CD4-positive, alpha-beta T cell treated with Interleukin-17A for 4 hours (primary cell): ENCODE measurements at places on chromosomes 5 and 9.

GRCh38 chr5:92939428-92939827, 641.6 kb downstream of the NR2F1-AS1 start:
- DNase-seq, result no peak

DNA sequence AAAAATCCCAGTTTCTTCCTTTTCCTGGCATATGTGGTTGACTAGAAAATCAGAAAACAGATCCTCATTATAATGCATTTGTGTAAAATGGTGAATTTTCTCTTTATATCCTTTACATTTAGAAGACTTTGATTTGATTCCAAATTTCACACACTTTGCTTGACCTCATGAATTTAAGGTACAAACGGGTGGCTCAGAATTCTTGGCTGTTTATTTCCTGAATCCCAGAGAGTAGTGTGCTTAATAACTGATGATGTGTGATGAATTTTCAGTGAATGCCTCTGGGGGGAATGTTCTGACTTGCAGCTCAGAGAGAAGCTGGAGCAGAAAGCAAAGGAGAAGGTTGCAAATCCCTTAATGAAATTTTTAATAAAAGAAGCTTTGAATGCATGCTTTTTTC, 126.8 kb downstream of the SPATA31D1 start:
- no peak for DNase-seq

DNA sequence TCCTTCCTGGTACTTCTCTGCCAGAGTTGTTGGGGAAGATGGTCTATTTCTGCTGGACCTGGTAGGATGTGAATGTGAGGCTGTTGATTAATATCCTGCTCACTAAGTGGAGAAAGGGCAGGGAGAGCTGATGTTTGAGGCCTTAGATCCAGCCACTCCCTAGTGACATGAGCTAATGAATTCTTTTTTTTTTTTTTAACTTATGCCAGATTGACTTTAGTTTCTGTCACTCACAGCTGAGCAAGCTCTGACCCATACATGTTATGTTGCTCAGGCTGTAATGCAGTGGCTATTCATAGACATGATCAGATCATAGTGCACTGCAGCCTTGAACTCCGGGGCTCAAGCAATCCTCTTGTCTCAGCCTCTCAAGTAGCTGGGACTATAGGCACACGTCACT, 75.1 kb upstream of the SPRY4 start:
- DNase-seq, result no peak

GRCh38 chr5:109062664-109063063, 315.0 kb downstream of the FER start:
- DNase-seq, result no peak

DNA sequence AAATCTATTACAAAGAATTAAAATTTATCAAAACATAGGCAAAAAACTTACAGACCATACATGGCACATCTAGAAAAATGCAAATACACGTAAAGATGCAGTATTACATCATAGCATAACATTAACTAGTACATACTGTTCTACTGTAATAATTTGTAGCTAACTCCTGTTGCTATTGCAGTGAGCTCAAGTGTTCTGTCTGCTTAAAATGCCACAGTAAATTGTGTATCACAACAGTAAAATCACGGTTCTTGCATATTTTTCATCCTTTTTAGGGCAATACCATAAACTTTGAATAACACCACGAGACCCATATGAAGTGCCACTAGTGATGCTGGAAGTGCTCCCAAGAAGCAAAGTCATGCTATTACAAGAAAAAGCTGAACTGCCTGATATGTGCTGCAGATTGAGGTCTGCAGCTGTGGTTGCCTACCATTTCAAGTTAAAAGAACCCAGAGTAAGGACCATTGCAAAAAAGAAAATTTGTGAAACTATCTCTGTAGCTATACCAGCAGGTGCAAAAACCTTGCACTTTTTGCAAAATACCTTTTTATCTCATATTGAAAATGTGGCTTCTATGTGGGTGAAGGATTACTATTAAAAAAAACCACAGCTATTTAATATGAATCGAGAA, 14.2 kb downstream of the HOMER1 start:
- no peak for DNase-seq

GRCh38 chr9:81377320-81377719, 312.0 kb downstream of the TLE1 start:
- DNase-seq, result no peak

- DNase-seq, result no peak
Observed at GRCh38 chr5:10745133-10745532, 15.9 kb downstream of the DAP start.

GRCh38 chr9:99158629-99159028, 53.7 kb downstream of the TGFBR1 start:
- no peak for DNase-seq

DNA sequence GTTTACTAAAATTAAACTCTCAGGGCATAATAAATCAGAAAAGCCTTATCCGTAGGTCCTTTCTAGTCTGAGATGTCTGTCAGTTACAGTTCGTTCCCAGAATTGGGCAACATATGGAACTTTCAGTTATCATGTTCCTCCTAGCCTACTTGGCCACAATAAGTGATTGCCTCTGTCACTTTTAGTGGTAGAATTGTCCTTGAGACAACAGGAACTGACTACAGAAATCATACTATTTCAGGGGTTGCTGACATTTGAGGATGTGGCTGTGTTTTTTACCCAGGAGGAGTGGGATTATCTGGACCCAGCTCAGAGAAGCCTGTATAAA, 956 bp downstream of the ZNF189 start:
- no peak for DNase-seq

- DNase-seq, result no peak
Observed at GRCh38 chr9:85142968-85143367, 473.4 kb downstream of the NTRK2 start.

GRCh38 chr5:6765612-6766525, 52.6 kb downstream of the TENT4A start:
- peak; percentile 70 for DNase-seq

DNA sequence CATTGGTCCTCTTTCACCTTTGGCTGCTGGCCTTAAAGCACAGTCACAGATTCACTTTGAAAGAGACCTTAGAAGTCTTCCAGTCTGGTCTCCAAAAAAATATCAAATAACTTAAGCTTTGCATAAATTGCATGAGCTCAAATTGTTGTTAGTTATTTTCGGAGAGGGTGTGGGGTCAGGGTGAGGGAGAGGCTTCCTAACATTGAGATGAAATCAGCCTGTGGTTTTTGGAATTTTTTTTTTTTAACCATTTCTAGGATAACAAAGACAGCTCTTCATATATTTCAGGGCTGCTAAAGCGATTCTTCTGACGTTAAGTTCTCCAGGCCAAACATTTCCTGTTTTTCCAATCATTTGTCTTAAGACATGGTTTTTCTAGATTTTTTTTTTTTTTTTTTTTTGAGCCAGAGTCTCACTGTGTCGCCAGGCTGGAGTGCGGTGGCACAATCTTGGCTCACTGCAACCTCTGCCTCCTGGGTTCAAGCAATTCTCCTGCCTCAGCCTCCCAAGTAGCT, 4.5 kb downstream of the OCLN start:
- DNase-seq, result no peak

GRCh38 chr5:63097286-63097685, 518.7 kb downstream of the LRRC70 start:
- no peak for DNase-seq

GRCh38 chr9:132639322-132639721, 30.5 kb downstream of the DDX31 start:
- DNase-seq, result no peak

- no peak for DNase-seq
Observed at GRCh38 chr9:16750553-16750952, 119.9 kb downstream of the BNC2 start.

DNA sequence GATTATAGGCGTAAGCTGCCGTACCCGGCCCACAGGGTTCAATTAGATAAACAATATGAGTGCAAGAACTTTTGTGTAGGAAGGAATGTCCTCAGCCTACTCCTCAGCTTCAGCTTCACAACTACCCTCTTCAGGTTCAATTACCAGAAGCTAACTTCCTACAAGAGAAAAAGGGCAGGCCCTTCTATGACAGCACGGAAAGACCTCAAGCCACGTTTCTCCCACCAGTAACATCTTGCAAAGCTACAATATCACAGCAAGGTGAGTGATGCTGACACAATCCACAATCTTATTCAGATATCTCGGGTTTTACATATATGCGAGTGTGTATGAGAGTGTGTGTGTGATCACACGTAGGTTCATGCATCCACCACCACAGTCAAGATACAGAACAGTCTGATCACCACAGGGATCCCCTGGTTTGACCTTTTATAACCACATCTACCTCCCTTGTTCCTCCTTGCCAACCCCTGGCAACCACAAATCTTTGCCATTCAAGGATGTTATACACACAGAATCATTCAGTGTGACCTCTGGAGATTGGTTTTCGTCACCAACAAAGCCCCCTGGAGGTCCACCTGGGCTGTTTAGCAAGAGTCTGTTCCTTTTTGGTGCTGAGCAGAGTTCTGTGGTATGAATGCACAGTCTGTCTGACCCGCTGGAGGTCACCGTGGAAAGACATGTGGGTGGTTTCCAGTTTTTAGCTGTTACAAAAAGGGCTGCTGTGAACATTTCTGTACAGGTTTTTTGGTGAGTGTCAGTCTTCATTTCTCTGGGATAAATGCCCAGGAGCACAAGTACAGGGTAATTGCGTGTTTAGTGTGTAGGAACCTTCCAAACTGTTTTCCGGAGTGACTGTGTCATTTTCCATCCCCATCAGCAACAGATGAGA, 38.2 kb downstream of the IPPK start:
- no peak for DNase-seq

GRCh38 chr5:107389130-107389774, 281.5 kb downstream of the EFNA5 start:
- DNase-seq, result no peak

- no peak for DNase-seq
Observed at GRCh38 chr5:66440202-66440680, 156.0 kb upstream of the MAST4 start.

DNA sequence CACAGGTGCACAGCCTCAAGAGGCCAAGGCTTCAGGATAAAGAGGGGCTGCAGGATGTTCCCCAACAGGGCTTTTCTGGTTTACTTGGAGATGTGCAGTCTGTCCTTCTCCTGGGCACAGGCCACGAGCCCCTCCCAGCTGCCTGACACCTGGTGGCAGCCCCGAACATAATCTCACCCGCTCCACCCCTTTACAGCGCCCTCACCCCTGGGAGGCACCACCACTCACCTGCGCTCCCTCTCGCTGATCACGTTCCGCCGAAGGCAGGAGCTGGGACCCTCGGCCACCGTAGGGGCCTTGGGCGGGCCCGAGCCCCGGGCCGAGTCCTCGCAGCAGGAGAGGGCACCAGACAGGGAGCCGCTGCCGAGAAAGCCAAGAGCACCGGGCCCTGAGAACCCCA, 514 bp downstream of the SOHLH1 start:
- DNase-seq, result no peak

GRCh38 chr5:151005950-151006576, 14.3 kb upstream of the GPX3 start:
- no peak for DNase-seq

- peak; percentile 54 for DNase-seq
Observed at GRCh38 chr9:35728041-35728971, 3.7 kb downstream of the TLN1 start.

DNA sequence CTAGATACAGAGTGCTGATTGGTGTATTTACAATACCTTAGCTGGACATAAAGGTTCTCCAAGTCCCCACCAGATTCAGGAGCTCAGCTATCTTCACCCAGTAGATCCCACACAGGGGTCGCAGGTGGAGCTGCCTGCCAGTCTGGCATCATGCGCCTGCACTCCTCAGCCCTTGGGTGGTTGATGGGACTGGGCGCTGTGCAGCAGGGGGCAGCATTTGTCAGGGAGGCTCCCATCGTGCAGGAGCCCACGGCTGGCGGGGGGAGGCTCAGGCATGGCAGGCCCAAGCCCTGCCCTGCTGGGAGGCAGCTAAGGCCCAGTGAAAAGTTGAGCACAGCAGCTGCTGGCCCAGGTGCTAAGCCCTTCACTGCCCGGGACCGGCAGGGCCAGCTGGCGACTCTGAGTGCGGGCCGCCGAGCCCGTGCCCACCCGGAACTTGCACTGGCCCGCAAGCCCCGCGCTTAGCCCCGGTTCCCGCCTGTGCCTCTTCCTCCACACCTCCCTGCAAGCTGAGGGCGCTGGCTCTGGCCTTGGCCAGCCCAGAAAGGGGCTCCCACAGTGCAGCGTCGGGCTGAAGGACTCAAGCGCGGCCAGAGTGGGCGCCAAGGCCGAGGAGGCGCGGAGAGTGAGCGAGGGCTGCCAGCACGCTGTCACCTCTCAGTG, 314.1 kb upstream of the ATP10B start:
- DNase-seq, result no peak

GRCh38 chr9:131190191-131190590, 64.8 kb downstream of the NUP214 start:
- no peak for DNase-seq

DNA sequence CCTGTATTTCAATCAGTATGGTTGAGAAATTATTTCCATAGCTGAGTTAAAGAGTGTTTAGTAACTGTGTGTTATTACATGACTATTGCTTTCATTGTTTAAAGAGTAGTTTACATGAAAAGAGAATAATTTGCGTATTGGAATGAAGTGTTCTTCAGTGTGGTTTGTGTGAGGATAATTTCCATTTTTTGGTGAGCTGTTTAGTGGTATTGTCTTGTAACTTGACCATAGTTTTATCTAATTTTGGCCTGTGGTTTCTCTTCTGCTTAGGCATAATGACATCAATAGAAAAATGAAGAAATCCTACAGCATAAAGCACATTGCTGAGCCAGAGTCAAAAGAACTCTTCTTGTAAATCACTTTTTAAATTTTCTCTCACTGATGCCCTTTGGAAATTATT, 151.2 kb downstream of the SNCAIP start:
- no peak for DNase-seq

DNA sequence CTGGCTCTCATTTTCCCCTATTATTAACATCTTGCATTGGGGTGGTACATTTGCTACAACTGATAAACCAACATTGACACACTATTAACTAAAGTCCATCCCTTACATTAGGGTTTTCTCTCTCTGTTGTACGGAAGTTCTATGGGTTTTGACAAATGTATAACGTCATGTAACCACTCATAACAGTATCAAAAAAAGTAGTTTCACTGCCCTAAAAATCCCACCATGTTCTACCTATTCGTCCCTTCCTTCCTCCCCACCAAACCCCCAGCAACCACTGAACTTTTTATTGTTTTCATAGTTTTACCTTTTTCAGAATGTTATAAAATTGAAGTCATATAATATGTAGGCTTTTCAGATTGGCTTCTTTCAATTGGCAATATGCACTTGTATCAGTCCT, 40.1 kb downstream of the MLLT3 start:
- no peak for DNase-seq

- DNase-seq, result peak; percentile 57
Observed at GRCh38 chr5:96657068-96657467, 5.1 kb upstream of the CAST start.

DNA sequence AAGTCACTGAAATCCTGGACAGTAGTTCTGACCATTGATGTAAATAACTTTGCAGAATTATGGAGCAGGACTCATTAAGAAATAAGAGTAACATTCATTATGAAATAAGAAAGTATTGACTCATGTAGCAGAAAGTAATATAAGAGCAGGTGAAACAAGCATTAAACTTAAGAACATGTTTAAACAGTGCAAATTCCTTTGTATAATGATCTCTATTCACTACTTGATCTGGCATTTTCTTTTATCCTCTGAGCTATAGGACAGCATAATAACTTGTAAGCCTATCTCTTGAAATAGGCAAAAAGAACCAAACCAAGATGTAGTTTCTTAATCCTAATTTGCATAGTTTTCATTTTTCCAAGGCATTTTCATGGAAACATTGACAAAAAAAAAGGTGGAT, 42.3 kb downstream of the PLGRKT start:
- no peak for DNase-seq
